ENCODE measurements at places on chromosomes 3 and 15.

- DNase-seq = no peak
These were observed 10.9 kb upstream of the RFT1 start for GRCh38 chr3:53140847-53141845.

DNA sequence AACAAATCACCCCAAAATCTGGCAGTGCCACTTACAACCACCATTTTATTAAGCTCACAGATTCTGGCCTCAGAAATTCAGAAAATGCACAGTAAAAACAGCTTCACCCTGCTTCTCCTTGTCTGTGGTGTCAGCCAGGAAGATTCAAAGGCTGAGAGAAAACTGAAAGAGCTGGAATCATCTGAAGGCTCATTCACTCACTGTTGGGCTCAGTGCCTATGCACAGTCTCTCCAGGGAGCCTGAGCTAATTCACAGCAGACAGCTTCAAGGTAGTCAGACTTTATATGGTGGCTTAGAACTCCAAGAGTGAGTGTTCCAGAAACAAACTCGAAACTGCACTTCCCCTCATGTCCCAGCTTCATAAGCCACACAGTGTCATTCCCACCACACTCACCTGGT is 16.5 kb upstream of the PLOD2 start:
- no peak for DNase-seq

DNA sequence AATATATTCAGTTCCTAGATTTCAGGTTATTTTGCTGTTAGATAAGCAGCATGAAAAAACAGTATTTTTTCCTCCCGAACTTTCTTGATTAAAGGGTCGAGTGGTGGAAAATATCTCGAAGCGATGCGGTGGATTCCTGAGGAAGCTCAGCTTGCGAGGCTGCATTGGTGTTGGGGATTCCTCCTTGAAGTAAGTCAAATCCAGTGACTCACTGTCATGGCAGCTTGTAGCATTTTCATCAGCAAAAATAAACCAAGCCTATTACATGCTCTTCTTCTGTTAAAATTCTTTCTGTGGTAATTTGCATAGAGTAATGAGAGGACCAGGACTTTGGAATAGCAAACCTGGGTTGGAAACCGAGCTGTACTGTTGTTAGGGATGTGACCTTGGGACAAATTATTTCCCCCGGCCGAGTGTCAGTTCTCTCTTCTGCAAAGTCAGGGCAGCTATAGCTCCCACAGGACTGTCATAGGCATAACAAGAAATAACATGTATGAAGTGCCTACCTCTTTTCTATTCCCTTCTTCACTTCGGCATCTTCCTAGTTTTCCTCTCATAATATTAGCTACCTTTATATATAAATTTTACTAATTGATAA is 75.6 kb downstream of the UBP1 start:
- DNase-seq = no peak

- no peak for DNase-seq
These were observed 27.8 kb upstream of the MYRIP start for GRCh38 chr3:39781632-39782031.

GRCh38 chr15:64697911-64698369 is 77.4 kb downstream of the RBPMS2 start:
- no peak for DNase-seq

DNA sequence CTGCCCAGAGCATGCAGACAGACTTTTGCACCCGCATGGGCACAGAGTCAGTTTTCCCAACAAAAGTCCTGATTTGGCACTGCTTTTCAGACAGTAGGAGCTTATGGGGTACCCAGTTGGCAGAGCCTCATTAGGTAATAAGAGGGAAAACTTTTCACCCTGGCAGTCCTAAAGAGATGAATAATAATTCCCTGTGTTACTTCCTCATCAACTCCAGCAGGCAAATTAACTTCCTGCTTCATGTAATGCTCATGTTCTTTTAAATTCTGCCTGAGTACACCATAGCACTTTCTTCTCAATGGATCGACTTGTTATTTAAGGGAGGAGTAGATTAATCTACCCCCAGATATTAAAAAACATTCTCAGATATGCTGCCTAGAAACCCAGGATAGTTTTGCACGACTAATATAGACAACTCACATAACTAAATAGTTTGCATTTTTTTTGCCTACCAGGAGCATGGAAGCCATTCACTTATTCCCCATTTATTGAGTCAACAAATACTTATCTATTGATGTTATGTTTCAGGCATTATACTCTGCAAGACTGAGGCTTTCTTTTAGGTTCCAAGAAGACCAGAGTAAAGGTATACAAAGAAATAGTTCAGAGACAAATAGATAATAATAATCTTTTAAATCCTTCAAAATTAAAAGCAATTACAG is 214.5 kb downstream of the KCNMB2 start:
- DNase-seq = no peak

GRCh38 chr15:87492321-87492720 is 764.2 kb downstream of the NTRK3 start:
- DNase-seq = no peak

- no peak for DNase-seq
These were observed 558.7 kb downstream of the MAGI1 start for GRCh38 chr3:65479990-65480389.

DNA sequence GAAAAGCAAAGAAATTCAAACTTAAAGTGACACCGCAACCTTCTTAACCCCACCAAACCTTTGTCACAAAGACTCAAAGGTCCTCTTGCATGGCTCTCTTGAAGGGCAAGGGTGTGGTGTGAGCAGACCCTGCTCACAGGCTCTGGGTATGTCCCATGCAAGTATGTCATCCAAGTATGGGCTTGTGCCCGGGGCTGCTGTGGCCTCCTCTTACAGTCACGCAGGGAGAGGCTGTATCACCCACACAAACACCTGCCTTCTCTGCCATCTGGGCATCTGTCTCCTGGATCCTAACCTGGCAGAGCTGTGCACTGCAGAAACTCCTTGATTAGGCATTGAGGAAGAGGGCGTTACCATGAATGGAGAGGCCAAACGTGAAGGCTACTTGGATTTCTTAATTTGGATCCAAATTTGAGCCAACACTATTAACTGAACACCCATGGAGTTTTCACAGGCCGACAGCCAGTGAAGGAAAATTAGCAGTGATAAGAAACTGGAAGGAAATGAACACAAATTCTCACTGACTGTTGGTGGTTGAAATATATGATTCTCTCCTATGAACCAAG is 146.6 kb downstream of the DUT start:
- DNase-seq = no peak

GRCh38 chr3:113117511-113118234 is 93.7 kb upstream of the BOC start:
- no peak for DNase-seq

DNA sequence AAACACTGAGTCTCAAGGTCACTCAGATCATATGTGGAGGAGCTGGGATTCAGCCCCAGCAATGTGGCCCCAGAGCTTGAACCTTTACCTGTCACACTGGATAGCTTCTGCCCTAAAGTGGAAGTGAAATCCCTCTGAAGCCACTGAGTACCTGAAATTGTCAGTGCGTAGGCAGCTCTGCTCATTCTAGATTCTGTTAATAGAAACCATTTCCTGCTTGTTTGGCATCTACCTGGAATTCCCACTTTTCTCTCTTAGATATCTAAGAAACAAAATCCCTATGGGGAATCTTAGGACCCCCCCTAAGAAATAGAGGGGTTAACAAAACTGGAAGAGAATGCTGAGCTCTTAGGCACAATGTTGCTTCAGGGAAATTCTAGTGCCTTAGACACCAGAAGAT is 29.8 kb downstream of the FBXL22 start:
- no peak for DNase-seq

DNA sequence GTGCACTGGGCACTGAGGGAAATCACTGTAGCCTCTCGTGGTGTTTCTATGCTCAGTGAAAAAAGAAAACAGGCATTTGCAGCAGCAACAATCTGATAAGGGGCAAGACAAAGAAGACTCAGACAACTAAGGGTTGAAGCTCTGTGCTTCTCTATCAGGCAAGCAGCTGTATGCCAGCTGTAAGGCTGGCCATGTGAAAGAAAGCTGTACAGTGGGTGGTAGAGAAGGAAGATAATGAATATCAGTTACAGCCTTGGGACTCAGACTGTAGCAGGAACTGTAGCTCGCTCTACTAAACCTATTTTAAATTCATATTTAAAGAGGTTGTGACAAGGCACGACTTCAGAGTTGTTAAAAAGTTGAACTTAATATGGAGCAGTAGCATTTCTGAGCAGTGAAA is 76.3 kb downstream of the VGLL3 start:
- no peak for DNase-seq

- no peak for DNase-seq
These were observed 1.7 kb upstream of the SNRPA1 start for GRCh38 chr15:101296418-101297405.

GRCh38 chr15:90074916-90075315 is 27.4 kb downstream of the IDH2 start:
- DNase-seq = no peak

GRCh38 chr15:85499371-85499887 is 119.0 kb downstream of the AKAP13 start:
- DNase-seq = no peak

GRCh38 chr3:140597792-140598191 is 80.1 kb upstream of the TRIM42 start:
- DNase-seq = no peak

DNA sequence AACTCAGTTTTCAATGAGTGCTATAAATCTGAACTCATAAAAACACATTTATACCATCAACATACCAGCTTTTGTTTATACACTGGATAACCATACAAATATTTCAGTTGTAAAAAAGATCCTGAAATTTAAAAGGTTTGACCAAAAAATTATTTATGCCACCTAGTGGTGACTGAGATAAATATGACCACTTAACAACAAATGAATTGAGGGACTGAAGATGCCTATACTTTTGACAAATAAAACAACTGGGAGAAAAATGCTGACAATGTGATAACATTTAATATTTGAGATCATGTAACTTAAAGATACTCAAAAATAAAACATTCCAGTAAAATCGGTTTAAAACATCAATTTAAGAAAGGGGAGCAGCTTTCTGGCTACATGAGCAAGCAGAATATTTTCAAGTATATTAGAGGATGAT is 30.4 kb downstream of the ATG3 start:
- DNase-seq = no peak

GRCh38 chr3:52088445-52089367 is 32.3 kb upstream of the DUSP7 start:
- no peak for DNase-seq

- DNase-seq = no peak
These were observed 1143.6 kb upstream of the EPHA6 start for GRCh38 chr3:95670765-95671164.

- no peak for DNase-seq
These were observed 79.6 kb upstream of the ADAMTSL3 start for GRCh38 chr15:83574345-83574744.

DNA sequence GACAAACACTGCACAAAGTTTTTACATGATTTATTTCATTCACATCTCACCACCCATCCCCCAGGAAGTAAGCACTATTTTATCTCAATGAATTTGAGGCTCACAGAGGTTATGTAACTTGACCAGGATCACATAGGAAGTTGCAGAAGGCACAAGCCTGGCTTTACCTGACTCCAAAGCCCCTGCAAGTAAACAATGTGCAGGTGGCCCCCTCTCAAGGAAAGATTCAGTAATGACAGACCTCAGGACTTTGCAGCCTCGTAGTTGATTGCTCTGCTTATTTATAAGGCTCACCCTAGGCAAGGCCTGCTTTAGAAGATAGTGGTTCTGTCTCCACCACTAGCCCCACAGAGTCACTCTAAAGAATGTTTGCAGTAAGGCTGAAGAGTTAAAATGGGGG is 79.8 kb upstream of the MDFIC2 start:
- DNase-seq = peak; percentile 20

GRCh38 chr3:12194669-12195161 is 36.0 kb upstream of the TIMP4 start:
- no peak for DNase-seq

DNA sequence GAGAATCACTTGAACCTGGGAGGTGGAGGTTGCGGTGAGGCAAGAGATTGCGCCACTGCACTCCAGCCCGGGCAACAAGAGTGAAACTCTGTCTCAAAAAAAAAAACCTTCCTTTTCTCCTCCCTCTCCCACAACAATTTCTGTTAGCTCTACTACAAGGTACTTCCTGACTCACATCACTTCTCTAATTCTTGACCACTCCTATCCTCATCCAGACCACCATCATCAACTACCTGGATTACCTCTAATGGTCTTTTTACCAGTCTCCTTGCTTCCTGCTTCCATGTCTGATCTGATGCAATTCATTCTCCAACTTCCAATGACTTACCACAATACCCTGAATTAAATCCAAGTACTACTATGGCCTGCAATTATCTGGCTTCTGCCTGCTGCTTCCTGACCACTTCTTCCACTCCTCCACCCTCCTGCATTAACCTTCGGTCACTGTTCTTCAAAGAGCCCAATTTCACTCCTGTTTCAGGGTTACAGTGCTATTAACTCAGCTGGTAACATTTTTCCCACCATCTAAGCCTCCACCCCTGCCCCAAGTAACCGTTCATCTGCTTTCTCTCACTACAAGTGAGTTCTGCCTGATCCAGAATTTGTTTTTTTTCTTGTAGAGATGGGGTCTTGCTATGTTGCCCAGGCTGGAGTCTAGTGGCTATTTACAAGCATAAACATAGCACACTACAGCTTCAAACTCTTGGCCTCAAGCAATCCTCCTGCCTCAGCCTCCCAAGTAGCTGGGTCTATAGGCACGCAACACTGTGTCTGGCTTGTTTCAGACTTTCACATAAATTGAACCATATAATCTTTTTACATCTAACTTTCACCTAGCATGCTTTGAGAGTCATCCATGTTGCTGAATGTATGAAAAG is 27.8 kb downstream of the DCAF1 start:
- no peak for DNase-seq

GRCh38 chr3:72310419-72311380 is 525.8 kb upstream of the PROK2 start:
- DNase-seq = no peak

DNA sequence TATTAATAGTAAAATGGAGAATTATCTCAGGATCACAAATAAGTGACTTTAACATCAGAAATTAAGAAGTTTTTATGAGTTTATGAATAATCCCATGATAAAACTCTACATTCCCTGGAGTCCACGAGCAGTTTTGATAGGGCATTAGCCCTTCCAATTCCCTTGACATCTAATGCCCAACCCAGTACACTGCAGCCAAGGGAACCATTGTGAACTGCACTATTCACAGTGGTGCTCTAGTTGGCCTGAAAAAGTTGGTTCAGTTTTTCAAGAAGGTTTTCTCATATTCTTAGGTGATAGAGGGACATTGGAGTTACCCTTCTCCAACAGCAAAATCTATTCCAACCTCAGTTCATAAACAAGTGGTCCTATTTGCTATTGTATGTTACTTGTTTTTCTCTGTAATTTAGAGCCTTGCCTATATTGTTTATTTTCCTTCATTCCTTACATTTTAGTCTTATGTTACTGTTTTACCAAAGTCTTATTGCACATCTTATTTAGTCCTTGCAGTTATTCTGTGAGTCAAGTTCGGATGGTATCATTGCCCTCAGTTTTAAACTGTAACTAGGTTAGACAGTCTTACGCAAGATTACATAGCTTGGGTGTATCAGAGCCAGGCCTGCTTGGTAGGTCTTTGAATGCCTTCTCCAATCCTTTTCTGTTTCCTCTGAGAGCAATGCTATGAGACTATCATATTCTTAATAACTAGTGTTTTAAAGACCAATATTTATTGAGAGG is 57.9 kb upstream of the SAMMSON start:
- no peak for DNase-seq

- DNase-seq = no peak
These were observed 19.9 kb downstream of the NDUFB5 start for GRCh38 chr3:179624451-179624850.

GRCh38 chr3:126677862-126678503 is 23.1 kb upstream of the TXNRD3 start:
- DNase-seq = no peak

- no peak for DNase-seq
These were observed 291.5 kb upstream of the ARHGEF26 start for GRCh38 chr3:153829606-153830170.

GRCh38 chr15:33315044-33315443 is 4.3 kb downstream of the RYR3 start:
- no peak for DNase-seq
